DMS79 (cell line): ENCODE measurements at places on chromosomes 7 and 10.

GRCh38 chr7:17402628-17403278 is 104.3 kb downstream of the AHR start:
- DNase-seq = no peak

GRCh38 chr7:14576578-14576977 is 326.0 kb downstream of the DGKB start:
- no peak for DNase-seq

DNA sequence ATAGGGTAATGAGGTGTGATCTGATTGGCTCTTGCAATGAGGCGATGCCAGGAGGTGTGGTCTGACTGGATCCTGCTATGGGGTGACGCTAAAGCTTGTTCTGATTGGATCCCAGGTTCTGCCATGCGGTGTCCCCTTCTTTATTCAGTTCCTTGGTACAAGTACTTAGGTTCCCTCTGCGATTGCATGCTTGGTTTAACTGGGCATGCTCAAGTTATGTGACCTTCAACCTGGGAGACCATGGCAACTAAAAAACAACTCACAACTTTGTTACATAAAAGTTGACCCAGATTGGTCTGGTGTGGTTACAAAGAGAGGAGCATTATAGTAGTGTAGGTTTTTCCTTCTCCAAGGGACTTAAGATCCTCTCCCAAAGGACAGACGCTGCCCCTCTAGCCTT is 49.5 kb upstream of the DNAJC1 start:
- no peak for DNase-seq

DNA sequence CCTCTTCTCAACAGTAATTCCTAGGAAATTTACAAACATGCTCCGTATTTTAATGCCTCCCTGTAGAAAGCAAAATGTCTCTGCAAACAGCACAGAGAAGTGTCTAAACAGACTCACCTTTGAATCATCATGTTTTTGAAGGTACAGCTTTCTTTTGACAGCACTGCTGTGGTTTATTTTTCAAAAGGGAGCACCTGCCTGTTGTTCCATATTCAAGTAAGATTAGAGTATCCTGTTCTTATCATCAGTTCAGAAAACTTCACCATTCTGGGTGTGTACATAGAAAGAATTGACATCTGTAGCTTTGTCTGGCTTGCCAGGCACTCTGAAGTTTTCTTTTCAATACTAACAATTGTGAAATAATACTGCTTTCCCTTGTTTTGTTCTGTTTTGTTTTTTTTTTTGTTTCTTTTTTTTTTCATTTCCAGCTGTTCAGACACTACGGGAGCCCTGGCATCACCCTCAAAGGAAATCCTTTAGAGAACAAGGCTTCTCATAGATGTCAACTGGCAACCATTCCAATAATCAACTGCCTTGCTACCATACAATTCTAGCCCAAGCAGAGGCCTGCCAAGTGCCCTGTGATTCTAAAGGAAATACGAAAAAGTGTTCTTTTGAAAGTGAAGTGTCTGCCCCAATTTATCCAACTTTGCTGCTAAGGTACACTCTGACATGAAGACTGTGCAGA is 275.9 kb downstream of the PRPF18 start:
- no peak for DNase-seq

DNA sequence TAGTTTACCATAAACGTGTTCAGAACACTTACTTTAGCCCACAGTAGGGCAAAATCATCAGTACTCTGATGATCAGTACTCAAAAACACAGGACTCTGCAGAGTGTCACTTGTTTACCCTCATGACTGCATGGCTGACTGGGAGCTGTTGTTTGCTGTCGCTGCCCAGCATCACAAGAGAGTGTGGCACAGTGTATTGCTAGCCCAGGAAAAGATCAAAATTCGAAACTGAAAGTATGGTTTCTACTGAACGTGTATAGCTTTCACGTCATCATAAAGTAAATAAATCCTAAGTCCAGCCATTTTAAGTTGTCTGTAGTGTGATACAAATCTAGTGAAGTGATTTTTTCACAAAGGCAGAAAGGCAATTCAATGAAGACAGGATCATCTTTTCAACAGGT is 184.6 kb downstream of the RAMP3 start:
- peak; percentile 80 for DNase-seq
